ENCODE measurements at places on chromosomes 2 and 18.

GRCh38 chr2:140600116-140600515, 1530.7 kb downstream of the LRP1B start:
- no peak for DNase-seq

DNA sequence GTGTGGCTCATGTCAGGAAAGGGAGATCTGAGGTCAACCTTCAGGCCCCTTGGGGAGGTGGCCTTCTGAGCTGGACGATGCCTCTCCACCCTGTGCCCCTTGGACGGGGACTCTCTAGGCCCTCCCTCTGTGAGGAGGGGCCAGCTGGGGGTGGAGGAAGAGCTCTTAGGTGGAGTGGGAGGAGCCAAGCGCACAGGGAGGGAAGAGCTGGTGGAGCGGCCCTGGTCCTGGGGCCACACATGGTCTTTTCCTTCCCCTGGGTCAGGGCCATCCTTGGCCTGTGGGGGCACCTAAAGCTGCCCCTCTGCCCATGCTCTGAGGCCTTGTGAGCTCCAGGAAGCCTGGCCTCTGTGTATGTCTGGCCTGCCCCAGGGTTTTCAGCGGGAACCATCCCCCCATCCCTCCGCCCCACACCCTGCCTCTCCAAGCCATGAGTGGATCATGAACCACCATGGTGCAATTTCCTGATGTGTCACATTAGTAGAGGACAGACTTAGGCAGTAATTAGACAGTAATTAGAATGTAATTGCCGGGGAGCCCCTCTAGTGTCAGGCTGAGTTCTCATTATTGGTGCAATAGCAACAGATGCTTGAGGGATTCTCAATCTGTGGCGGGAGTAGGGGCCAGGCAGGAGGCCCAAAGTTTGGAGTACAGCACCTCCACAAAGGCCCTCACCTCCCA, 63.0 kb downstream of the GLI2 start:
- DNase-seq = no peak

DNA sequence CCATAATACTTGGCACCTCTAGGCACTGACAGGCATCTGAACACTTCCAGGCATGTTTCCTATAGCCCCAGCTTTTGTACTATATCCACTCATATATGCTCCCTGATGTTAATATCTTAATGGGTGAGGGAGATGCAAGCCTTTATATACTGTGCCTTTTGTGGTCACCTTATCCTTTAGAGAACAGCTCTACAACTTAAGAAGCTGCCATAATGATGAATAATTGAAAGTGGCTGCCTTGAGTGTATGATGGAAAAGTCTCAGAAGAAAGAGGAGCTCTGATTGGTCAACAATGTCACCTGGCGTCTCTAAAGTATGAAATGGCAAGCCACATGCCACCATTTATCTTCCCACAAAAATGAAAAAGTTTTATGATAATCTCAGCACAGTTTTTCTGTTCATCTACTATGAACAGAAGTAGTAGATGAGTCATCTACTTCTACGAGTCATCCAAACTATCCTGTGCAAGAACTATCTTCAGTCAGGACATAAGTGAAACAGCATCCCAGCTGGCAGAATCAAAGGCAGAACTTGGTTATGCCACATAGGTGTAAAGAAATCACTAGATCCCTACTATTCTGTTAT, 997.9 kb upstream of the CELF4 start:
- no peak for DNase-seq

DNA sequence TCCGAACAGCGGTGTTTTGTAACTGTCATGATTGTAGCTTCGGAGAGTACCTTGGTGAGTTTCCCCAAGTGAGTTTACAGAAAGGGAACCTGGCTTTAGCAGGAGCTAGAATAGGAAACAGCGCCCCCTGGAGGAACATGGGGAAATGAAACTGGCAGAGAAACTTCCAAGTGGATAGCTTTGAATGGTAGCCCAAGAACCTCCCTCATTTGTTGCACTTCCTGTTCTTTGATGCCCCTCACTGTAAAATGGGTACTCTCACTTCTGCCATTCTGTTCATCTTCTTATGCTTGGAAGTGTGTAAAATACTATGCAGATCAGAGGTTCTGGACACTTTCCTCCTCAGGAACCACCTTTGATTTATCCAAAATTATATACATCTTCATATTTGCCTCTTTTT, 36.2 kb downstream of the CHST10 start:
- peak; percentile 66 for DNase-seq

GRCh38 chr2:9791711-9792110, 51.6 kb upstream of the TAF1B start:
- DNase-seq = no peak

DNA sequence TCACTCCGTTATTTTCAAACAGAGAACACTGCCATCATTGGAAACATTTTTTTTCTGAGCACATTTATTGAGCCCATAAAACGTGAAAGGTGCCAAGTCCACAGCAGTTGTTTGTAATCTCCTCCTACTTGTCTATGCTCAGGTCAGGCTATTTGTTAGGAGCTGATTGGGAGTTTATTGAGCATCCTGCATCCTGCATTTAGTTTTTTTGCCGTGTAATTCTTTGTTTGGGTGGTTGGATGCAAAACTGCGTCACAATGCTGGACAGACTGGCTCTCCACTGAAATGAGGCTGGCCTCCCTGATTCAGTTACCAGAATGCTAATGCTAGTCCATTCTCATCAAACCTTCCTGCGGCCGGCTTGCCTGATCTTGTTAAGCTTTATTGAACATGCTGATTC, 71.4 kb downstream of the RAPGEF4 start:
- no peak for DNase-seq

GRCh38 chr2:174008720-174009119, 43.5 kb upstream of the SP3 start:
- DNase-seq = no peak

DNA sequence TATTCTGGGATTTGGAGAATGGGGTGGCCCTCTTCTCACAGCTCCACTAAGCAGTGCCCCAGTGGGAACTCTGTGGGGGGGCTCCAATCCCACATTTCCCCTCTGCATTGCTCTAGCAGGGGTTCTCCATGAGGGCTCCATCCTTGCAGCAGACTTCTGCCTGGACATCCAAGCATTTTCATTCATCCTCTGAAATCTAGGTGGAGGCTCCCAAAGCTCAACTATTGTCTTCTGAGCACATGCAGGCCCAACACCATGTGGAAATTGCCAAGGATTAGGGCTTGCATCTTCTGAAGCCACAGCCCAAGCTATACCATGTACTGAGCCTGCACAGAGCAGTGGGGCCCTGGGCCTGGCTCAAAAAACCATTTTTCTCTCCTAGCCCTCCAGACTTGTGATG, 162.4 kb upstream of the CWC22 start:
- no peak for DNase-seq

All from stimulated activated CD8-positive, alpha-beta memory T cell treated with anti-CD3 and anti-CD28 coated beads, Interleukin-15, amount 100 ng/mL, for 1 hour (primary cell).